ENCODE measurements at places on chromosomes 1 and 21. TPM values are rescaled to one million over a fixed set of nuclear protein-coding genes. Genes with fewer than 3 reads are reported as not detected.

The VHLL gene
- not detected for total RNA-seq

- H3K27ac ChIP-seq: no peak overlapping the region
- H3K4me3 ChIP-seq: no peak overlapping the region
- no peak for DNase-seq
- H3K4me1 ChIP-seq: peaks cover 2% of the 10 kb centered on the region
- no peaks in the 10 kb centered on the region for H3K36me3 ChIP-seq
- H3K27me3 ChIP-seq: no peaks in the 10 kb centered on the region
These were observed 28.2 kb downstream of the BATF3 start for GRCh38 chr1:212671342-212672031.

DNA sequence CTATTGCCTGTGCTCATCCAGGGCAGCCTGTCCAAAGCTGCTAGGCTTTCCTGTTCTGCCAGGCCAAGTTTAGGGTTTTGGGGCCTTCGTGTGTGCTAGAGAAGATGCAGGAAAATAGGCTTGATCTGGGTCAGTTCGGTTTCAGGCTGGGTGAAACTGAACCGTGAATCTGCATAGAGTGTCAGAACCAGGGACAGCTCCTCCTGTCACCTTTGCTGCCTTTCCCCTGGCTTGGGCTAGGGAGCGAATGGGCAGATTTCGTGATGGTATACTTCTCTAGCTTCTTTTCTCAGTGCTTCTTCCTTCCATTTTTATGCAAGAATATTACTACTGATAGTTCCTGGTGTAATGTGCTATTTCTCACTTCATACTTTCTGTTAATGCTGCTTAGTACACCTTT is 6.0 kb upstream of the AGO1 start:
- DNase-seq: peak; percentile 13
- H3K4me1 ChIP-seq: no peaks in the 10 kb centered on the region
- H3K27me3 ChIP-seq: peaks cover 3% of the 10 kb centered on the region
- H3K36me3 ChIP-seq: no peaks in the 10 kb centered on the region
- H3K27ac ChIP-seq: no peak overlapping the region

- no peak overlapping the region for H3K27ac ChIP-seq
- no peaks in the 10 kb centered on the region for H3K36me3 ChIP-seq
- H3K4me1 ChIP-seq: no peaks in the 10 kb centered on the region
These were observed 29.3 kb downstream of the FOXO6 start for GRCh38 chr1:41390573-41390972.

The CHRNB2 gene
- total RNA-seq: not detected

The PALMD gene
- total RNA-seq: not detected

DNA sequence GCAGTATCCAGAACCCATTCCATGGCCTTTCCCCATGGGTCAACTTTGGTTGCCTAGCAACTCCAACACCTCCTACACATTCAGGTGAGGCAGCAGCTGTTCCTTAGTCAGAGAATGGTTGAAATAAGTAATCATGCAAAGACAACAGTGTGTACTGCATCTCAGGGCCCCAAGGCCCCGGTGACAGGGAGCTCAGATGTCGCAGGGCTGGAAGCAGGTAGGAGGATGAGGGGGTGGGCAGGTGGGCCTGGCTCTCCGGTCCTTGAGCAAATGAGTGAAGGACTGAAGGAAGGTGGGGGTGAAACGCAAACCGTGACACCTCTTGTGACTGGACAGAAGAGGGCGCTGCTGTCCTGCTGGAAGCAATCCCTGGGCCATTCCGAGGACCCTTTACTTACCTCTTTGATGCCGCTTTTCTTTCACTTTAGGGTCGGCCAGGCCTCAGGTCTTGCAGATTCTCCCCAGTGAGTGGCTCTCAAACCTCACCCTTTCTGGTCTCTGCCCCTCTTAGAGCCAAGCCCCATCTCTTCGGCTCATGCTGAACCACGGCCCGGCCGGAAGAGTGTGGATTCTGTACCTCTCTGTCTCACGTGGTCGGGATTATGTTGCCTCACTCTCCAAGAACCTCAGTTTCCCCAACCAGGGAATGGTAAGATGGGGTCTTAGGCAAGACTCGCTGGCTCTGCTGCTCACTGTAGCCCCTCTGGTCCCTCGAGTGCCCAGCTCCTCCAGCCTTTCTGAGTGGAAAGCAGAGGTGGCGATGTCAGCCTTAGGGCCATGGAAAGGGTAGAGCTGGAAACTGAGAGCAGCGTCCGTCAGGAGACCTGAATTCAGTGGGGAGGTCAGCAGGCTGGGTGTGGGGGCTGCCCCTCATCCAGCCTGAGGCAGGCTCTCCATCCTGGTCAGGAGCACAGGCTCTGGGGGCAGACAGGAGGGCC is 5.6 kb upstream of the KCNA10 start:
- H3K4me1 ChIP-seq: peaks cover 4% of the 10 kb centered on the region
- peaks cover 15% of the 10 kb centered on the region for H3K27me3 ChIP-seq
- H3K4me3 ChIP-seq: no peak overlapping the region
- no peak overlapping the region for H3K27ac ChIP-seq

The FAM163A gene
- total RNA-seq: not detected

- H3K36me3 ChIP-seq: peaks cover 43% of the 10 kb centered on the region
- H3K4me3 ChIP-seq: no peak overlapping the region
- peak; percentile 61 for DNase-seq
- peak overlapping the region; percentile 21 for H3K27ac ChIP-seq
These were observed 14.2 kb downstream of the UTP11 start for GRCh38 chr1:38026592-38027200.

GRCh38 chr1:167043752-167044488 is 46.3 kb downstream of the GPA33 start:
- peak; percentile 85 for DNase-seq
- H3K27ac ChIP-seq: peak overlapping the region; percentile 7
- no peaks in the 10 kb centered on the region for H3K36me3 ChIP-seq
- peaks cover 13% of the 10 kb centered on the region for H3K27me3 ChIP-seq
- peaks cover 14% of the 10 kb centered on the region for H3K4me1 ChIP-seq

DNA sequence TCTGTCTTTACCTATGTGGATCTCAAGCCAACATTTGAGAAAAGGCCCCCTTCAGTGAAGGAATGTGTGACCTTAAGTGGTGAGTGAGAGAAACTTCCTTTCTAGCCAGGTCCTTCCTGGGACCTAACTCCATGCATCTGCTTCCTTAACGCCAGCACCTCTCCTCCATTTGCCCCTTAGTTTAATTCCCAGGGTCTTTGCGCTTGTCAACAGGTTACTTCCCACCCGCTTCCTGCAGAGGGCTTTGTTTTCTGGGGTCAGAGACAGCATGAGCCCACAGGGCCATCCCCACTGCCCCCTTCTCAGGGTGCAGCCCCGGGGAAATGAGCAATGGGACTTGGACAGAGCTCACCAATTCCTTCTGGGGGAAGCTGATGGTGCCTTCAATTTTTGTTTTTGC is 54.8 kb downstream of the EVA1C start:
- DNase-seq: no peak
- H3K27me3 ChIP-seq: no peaks in the 10 kb centered on the region
- H3K4me3 ChIP-seq: no peak overlapping the region
- no peaks in the 10 kb centered on the region for H3K4me1 ChIP-seq

DNA sequence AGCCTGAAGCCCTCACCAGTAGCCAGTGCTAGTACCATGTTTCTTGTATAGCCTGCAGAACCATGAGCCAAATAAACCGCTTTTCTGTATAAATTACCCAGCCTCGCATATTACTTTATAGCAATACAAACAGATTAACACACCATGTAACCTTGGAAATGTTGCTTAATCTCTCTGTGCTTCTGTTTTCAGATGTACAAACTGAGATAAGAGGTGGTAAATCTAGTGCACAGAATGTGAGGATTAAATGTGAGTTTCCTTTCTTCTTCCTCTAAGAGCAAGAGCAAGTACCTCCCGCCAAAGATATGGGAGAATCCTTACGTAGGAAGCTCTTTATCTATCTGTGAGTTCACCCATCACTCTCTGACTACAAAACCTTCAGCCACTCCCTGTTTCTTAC is 128.4 kb downstream of the HIVEP3 start:
- peaks cover 22% of the 10 kb centered on the region for H3K4me1 ChIP-seq
- H3K36me3 ChIP-seq: no peaks in the 10 kb centered on the region
- no peak for DNase-seq
- H3K4me3 ChIP-seq: no peak overlapping the region

DNA sequence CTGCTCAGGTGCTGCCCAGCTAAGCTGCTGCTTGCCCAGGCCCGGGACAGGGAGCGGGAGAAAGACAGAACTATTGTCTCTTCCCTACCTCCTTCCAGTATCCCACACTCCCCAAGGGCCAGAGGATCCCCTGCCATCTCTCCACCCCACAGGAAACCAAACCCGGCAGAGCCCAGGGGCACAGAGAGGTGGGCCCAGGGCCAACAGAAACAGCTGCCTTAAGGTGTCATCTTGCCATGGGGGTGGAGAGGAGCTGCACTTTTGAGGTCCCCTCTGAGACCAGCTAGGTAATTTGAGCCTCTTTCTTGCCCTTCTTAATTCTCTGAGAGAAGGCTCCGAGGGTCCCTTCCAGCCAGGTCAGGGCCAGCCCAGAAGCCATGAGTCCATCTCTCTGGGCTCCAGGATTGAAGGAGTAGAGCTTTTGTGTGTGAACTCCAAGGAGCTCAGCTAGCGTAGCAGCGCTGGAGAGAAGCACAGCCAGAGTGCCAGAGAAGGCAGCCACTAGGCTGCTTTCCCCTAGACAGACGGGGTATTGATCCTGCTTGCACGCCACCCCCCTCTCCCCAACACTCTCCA is 9.7 kb upstream of the GPR61 start:
- H3K27ac ChIP-seq: no peak overlapping the region
- H3K4me3 ChIP-seq: no peak overlapping the region
- no peak for DNase-seq

GRCh38 chr1:22229379-22229778 is 86.5 kb upstream of the WNT4 start:
- H3K27ac ChIP-seq: no peak overlapping the region
- no peak overlapping the region for H3K4me3 ChIP-seq
- H3K4me1 ChIP-seq: no peaks in the 10 kb centered on the region
- DNase-seq: no peak

- peak; percentile 34 for DNase-seq
- no peaks in the 10 kb centered on the region for H3K4me1 ChIP-seq
- H3K4me3 ChIP-seq: no peak within 1 kb of the TSS
These were observed at the start of gene CD164L2 for GRCh38 chr1:27383039-27383605. TSS of gene CD164L2 (minus strand) at chr1:27383333. CDS start at chr1:27383239, 94 bp downstream.

DNA sequence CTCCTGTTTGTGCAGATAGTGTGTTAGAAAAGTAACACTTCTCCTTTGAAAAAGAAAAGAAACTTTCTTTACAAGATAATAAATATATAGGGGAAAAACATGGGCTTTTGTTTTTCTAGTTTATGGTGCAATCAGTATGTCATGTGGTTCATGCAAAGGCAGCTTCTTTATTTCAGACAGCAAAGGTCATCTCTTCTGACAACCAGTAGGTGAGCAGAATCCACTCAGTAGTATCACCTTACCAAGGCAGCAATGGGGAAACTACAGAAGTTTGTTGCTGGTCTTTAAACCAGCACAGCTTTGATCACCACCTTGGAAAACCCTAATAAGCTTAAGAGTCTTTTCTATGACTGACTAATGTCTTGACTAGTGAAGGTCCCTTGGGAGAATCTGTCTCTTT is 13.0 kb upstream of the SAMSN1 start:
- H3K4me3 ChIP-seq: no peak overlapping the region
- no peak overlapping the region for H3K27ac ChIP-seq
- no peak for DNase-seq

- peaks cover 15% of the 10 kb centered on the region for H3K4me1 ChIP-seq
- peaks cover 74% of the 10 kb centered on the region for H3K36me3 ChIP-seq
- no peak overlapping the region for H3K4me3 ChIP-seq
- H3K27ac ChIP-seq: no peak overlapping the region
- no peak for DNase-seq
These were observed 7.6 kb downstream of the PABPC4 start for GRCh38 chr1:39569034-39569433.

GRCh38 chr1:11648732-11649158 is 5.5 kb downstream of the FBXO2 start:
- H3K36me3 ChIP-seq: no peaks in the 10 kb centered on the region
- DNase-seq: peak; percentile 24
- H3K4me1 ChIP-seq: peaks cover 21% of the 10 kb centered on the region
- no peak overlapping the region for H3K27ac ChIP-seq
- no peak overlapping the region for H3K4me3 ChIP-seq

The FAM167B gene
- total RNA-seq: 0.44 TPM

- H3K36me3 ChIP-seq: peaks cover 57% of the 10 kb centered on the region
- no peak overlapping the region for H3K4me3 ChIP-seq
- no peak for DNase-seq
- no peaks in the 10 kb centered on the region for H3K27me3 ChIP-seq
- no peak overlapping the region for H3K27ac ChIP-seq
These were observed 49.3 kb downstream of the KCNAB2 start for GRCh38 chr1:6094801-6095505.

The ORC1 gene
- total RNA-seq: 3.0 TPM

DNA sequence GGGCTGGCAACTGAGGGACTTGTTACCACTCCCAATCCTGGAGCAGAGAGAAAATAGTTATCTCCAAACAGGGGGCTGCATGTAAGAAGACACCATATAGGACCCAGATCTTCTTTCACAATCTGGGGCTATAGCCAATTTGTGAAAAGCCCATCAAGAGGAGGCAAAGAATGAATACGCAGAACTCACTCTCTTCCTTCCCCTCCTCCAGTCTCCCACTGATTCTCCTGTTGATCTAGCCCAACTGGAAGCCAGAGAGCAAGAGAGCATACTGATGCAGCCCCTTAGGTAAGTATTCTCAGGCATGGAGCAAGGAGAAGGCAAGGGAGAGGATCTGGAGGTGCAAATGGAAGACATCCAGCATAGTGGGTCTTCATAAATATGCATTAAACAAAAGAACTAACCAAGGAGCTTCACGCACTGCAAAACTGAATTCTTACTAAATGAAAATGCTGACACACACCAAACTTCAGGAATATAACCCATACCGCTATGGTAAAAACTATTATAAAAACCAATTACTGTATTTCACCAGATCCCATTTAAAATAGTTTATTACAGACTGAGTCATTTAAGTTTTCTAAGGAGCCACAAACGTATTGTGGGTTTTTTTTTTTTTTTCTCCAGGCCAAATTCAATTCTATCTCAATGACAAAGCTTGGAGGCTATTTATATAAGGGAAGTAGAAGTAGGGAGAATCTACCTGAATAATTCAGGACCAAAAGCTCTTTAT is 15.5 kb upstream of the HMGB4 start:
- no peak overlapping the region for H3K4me3 ChIP-seq
- H3K27ac ChIP-seq: no peak overlapping the region
- no peaks in the 10 kb centered on the region for H3K27me3 ChIP-seq
- no peaks in the 10 kb centered on the region for H3K4me1 ChIP-seq

The KLHL21 gene
- total RNA-seq: 34.4 TPM

GRCh38 chr1:47507881-47508701 is 70.2 kb downstream of the FOXD2 start:
- no peaks in the 10 kb centered on the region for H3K36me3 ChIP-seq
- DNase-seq: no peak
- H3K27me3 ChIP-seq: peaks cover 28% of the 10 kb centered on the region
- H3K27ac ChIP-seq: no peak overlapping the region
- H3K4me3 ChIP-seq: no peak overlapping the region

GRCh38 chr1:166882893-166883292 is 6.8 kb upstream of the TADA1 start:
- peaks cover 26% of the 10 kb centered on the region for H3K27me3 ChIP-seq
- no peaks in the 10 kb centered on the region for H3K36me3 ChIP-seq
- peaks cover 7% of the 10 kb centered on the region for H3K4me1 ChIP-seq
- H3K4me3 ChIP-seq: no peak overlapping the region
